ENCODE measurements at places on chromosomes 16 and 17.

- DNase-seq = no peak
These were observed 34.0 kb upstream of the ADAMTS18 start for GRCh38 chr16:77468831-77469230.

GRCh38 chr16:68267612-68268405, 3.5 kb downstream of the SLC7A6 start:
- DNase-seq = no peak

DNA sequence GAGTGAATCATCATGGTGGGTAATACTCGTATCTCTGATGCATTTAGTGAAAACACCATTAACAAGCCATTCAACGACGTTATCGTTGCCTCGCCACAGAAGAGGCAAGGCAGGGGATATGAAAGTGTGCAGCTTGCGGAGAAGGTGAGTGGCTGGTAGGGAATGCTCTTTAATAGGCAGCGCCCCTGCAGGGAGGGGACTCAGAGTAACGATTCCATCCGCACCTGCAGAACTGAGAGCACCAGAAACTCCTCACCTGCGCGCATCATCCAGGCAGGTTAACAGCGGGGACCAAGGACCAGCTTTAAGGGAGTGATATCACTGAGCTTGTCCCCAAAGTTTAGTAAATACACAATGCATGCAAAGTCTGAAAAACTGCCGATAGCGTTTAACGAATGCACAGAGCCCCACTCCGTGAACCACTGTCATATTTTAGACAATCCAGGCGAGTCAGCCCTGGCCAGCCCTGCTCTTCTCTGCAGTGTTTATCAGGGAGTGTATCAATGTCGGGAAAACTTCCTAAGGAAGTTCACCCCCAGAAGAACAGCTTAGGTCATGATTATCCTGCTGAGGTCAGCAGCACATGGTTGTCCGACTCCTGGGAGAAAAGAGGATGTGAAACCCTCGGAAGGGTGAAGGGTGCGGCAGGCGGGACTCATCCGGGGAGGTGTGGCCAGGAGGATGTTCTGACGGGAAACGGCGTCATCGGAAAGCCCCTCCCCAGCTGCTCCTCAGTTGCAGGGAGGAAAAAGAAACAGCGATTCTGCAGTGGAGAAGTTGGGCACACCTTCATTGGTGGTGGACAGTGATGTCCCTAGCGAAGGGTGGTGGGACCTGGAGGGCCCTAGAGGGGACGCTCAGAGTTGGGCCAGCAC, 68.5 kb upstream of the DNAH17 start:
- DNase-seq = no peak

- DNase-seq = no peak
These were observed 23.5 kb upstream of the RFFL start for GRCh38 chr17:35086931-35087573.

DNA sequence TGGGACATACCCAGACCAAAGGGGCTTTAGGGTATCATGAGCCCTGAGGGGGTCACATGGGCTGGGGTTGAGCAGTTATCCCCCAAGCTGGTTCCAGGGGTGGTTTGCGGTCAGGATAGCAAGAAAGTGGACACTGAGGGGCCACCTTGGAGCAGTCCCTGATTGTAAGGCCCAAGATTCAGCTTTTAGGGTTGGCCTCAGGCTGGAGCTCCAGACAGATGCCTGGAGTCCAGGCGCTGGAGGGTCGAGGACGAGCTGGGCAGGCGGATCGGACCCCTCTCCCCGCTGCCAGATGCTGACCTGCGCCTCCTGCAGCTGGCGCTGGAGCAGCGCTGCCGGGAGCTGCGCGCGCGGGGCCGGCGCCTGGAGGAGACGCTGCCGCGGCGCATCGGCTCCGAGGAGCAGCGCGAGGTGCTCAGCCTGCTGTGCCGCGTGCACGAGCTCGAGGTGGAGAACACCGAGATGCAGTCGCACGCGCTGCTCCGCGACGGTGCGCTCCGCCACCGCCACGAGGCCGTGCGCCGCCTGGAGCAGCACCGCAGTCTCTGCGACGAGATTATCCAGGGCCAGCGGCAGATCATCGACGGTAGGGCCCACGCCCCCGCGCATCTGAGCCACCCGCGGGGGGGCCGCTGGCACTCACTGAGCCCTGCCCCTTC, 10.0 kb downstream of the BTBD17 start:
- no peak for DNase-seq

- peak; percentile 37 for DNase-seq
These were observed 925 bp downstream of the ZNF689 start for GRCh38 chr16:30609002-30609925.

- peak; percentile 82 for DNase-seq
These were observed 22.7 kb downstream of the PEMT start for GRCh38 chr17:17568772-17569195.

DNA sequence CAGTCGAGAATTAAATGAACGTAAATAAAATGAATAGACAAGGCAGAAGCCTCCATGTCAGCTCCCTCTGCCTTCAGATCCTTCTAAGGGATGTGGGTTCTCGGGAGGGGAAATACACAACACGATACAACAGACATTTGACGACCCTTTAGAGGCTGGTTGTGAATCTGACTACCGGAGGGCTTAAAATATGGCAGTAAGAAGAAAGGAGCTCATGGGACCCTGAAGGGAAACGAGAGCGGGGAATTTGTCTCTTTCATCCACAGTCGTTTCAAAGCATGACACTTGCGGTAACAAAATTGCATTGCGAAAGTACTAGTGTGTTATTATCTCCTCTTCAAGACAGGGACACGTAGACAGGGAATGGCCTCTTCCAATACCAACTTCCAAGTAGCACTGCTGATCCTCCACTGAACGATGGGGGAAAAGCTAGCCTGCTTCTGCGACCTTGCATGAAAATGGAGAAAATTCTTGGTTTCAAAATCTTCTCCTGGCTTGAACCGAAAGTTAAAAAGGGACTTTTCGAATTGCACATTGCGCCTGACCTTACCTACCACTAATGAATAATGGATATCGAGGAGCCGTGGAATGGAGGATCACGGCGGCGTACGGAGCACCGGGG, 1.2 kb upstream of the TNRC6C start:
- no peak for DNase-seq

DNA sequence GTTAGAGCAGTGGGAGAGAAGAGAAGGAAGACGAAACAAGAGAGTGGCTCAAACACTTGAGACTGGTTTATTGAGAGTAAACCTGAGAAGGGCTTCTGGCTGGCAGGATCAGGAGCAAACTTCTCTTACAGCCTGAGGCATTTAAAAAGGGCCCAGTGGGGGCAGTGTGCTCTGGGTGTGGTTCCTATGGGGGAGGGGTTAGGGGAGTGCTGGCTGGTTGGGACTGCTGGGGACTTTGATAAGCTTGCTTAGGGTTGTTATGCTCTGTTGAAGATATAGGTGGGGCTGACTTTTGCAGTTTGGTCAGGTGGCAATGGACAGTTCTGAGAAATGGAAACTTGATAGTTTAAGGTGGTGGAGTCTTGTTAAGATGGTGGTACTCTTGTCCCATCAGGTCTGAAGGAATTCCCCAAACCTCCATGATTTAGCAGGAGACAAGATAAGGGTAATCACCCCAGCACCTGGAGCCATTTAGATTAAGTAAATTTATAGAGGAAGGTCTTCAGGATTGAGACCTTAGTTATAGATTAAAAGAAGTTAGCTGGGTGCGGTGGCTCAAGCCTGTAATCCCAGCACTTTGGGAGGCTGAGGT, 79.3 kb downstream of the EMP2 start:
- DNase-seq = no peak

DNA sequence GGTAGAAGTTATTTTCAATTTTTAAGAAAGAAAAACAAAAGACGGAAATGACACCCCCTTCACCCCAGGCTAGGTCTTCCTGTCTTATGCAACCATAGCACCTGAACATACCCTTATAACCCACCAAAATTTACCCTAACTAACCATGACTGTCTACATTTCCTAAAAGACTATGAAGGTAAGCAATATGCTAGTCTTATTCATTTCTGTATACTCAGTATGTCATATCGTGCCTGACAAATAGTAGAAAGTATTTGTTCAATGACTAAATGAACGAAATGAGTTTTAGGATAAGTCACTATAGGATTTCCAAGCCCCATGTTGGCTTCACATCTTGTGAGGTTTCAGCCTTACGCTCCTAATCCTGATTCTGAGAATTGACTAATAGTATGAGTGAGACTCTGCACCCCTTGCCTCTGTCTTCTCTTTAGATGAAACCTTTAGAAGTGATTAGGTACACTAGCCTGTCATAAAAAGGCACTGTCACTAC, 6.5 kb downstream of the ADAT1 start:
- no peak for DNase-seq

GRCh38 chr16:72956124-72957064, 91.5 kb downstream of the ZFHX3 start:
- no peak for DNase-seq

DNA sequence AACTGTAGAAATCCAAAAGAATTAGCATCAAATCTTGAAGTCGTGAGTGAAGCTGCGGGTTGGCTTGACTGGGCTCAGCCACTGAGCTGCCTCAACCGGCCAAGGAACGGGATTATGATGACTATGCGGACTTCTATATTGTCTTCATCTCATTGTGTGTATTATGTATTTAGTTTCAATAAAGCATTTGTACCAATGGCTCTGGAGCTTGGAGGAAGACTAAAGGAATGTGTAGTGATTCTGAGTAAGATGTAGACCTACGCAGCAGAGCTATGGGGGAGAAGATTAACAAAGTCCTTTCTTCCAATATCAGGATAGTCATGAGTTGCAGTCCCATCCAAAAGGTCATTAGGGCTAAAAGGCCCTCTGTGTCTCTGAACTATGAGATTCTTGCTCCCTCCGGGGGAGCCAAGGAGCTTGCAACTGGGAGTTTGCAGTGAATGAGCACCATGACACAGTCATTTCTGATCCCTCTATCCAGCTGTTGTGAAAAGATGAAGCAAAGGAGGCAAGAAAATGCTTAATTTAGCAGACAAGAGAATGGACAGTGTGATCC, 8.3 kb downstream of the EME1 start:
- DNase-seq = no peak

DNA sequence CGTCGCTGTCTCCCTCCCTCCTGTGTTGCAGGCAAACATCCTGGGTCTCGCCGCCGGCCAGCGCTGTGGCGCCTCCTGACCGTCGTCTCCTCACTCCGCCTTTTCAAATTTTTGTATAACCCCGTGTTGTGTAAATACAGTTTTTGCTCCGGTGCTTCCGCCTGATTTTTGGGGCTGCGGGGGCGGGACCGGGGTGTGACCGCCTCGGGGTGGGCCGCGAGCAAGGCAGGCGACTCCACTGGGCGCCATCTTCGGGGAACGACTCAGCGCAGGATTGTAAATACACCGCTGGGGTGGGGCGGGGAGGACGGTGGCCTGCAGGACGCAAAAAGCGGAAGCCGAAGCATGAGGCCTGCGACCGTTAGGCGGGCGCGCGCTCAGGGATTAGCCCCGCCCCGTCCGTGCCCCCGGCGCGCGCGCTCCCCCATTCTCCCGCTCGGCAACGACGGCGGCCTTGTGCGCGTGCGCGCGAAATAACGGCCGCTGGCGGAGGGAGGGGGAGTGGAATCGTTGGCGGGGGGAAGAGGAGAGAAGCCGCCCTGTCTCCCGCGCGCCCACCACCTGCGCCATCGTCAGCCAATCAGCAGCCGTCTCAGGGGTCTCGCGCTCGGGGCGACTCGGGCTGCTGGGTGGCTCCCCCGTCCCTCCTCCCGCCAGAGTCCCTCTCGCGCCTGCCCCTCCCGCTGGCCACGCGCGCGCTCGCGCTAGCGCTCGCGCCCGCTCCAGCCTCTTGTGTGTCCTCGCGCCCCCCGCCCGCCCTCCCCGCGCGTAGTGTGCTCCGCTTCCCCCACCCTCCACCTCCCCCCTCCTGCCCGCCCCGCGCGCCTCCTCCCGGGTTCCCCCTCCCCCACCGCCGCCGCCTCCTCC, 864 bp upstream of the MAZ start:
- DNase-seq = peak; percentile 98

- no peak for DNase-seq
These were observed 6.7 kb downstream of the HSPB9 start for GRCh38 chr17:42129109-42129837.

GRCh38 chr16:66547101-66547989, 2.6 kb downstream of the TK2 start:
- DNase-seq = no peak

DNA sequence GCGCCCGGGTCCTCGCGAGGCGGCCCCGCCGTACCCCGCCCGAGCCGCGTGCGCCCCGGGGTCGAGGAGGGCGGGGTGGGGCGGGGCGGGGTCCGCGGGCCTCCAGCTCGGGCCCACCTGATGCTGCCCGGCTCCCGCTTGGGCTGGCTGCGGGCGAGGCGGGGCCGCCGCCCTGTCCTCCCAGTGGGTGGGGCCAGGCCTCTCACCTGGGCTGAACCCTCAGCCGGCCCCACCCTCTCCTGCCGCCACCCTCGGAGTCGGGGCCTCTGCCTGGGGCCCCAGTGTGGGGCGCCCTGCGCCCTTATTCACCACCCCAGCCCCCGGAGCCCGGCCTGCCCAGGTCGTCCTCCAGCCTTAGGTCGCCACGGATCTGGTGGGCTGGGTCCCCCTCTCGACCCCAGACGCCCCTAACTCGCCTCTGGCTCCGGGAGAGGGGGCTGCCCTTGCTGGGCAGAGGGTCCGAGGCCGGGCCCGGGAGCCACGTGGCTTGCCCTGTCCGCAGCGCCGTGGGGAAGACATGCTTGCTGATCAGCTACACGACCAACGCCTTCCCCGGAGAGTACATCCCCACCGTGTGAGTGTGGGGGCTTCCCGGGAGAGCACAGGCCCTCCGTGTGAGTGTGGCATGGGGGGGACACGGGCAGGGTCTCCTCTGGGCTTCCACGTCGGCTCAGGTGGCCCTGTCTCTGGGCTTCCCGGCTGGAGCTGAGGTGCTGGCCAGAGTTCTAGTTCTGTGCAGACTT, 578 bp downstream of the RAC3 start:
- no peak for DNase-seq

DNA sequence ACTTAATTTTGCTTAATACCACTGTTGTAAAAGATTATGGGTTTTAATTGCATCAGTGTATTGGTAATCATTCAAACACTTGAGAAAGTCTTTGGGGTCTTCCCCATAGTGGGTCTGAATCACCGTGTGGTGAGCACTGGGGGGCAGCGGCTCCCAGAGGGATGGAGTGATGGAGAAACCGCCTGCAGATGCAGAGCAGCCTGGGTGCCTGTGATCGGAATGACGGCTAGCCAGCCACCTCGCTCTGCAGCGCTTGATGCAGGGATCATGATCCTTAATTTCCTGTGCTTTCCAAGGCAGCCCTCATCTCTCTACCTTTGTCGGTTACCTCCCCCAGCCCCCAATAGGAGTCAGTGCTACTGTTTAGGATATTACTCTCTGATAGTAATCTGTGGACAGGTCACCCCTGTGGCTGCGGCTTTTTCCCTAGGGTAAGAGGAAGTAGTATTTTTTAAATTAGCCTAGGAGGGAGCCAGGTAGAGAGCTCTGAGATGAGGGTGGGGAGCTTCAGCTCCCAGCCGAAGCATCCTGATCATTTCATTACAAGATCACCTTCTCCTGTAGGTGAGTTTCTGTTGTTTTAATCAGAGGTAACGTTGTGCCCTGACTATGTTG, 135.6 kb downstream of the MSI2 start:
- no peak for DNase-seq

GRCh38 chr17:34054495-34054894, 200.6 kb upstream of the CCL2 start:
- DNase-seq = no peak

- DNase-seq = no peak
These were observed 893 bp downstream of the GINS2 start for GRCh38 chr16:85687651-85688471.

GRCh38 chr17:62572888-62573401, 54.5 kb upstream of the MRC2 start:
- DNase-seq = no peak

- no peak for DNase-seq
These were observed 28.6 kb upstream of the WSB1 start for GRCh38 chr17:27265333-27265732.

Data from mesothelial cell of epicardium (in vitro differentiated cells).